ENCODE measurements at places on chromosomes 2 and 18.

- DNase-seq = peak; percentile 96
Measured at GRCh38 chr18:62450546-62451410, 72.0 kb upstream of the ZCCHC2 start.

GRCh38 chr2:48723129-48723528, 32.4 kb downstream of the LHCGR start:
- DNase-seq = no peak

- peak; percentile 52 for DNase-seq
Measured at GRCh38 chr18:24913507-24914170, 438.3 kb downstream of the ZNF521 start.

DNA sequence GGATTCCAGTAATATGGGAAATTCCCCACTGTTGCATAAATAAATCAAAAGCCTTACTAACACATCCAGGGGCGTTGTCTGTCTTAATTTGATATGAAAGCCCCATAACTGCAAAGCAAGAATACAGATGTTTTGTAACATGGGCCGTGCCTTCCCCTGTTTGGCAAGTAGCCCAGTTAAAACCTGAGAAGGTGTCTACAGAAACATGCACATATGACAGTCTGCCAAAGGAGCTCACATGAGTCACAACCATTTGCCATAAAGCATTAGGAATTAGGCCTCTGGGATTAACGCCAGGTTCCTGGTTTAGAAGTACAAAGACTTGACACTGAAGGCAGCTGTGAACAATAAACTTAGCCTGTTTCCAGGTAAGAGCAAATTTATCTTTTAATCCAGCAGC, 43.1 kb upstream of the LONRF2 start:
- peak; percentile 95 for DNase-seq

DNA sequence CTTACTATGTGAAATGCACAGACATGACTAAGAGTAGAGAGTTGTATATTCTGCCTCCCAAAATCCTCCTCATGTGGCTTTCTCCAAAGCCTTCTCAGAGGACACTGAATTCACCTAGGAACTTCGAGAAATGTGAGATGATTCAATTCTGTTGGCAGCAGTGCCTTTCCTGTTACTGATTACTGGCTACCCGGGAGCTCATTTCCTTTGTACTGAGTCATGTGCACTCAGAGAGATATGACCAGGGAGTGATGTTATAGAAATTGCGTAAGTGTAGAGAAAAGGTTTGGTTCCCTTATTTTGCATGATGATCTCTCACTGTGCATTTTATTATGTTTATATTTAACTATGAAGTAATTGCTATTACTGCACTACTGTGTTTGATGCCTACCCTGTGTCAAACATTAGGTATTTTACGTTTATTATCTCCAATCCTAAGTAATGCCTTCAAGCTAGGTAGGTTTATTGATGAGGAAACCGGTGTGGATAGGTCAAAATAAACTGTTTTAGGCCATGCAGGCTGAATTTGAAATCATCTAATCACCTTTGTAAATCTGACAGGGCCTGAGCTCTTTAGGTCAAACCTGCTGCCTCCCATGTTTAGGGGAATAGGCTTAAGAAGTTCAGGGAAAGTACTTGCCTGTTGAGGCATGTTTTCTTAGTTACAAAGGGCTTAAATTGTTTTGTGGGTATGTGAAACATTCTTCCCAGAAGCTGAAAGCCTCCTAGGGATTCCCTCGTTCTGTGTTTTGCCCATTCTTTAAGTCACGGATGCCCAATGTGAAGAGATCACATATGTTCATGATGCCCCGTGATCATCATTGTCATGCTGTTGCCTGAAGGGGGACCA, 86.8 kb downstream of the FMNL2 start:
- DNase-seq = peak; percentile 98

DNA sequence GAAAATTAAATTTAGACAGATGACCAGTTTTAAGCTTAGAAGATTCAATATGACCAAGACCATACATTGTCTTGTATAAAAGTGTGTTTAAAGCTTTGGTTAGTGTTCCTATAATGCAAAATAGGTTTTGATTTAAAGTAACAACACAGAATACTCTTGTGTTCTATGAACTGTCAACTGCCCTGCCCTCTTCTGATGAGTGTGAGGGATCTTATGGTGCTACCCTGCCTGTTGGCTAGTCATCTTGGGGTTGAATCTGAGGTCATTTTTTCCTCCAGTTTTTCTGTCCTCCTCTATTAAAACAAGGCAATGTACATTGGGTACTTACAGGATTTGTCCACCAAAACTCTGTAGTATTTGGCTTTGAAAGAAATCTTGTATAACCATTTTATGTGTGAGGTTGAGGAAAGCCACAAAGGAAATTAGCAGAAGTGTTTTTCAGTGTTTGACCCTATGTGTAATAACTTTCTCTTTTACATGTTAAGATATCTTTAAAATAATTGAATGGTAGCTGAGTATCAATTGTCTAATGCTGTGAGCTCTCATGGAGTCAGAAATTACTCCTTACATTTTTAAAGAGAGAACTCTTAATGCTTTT, 129.1 kb downstream of the SPTBN1 start:
- no peak for DNase-seq

DNA sequence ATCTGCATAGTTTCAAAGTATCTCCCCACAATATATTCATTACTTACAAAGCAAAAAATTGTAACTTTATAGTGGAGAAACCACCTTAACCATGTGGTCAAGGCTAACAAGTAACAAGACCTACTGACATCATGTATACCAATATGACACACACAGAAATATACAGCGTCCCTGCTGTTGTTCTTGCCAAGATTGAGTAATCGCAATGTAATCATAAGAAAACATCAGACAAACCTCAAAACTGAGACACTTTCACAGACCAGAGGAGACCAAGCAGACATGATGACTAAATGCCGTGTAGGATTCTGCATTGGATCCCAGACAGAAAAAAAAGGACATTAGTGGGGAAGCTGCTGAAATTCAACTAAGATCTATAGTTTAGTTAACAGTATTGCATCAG, 123.0 kb downstream of the ACAA2 start:
- DNase-seq = peak; percentile 91

DNA sequence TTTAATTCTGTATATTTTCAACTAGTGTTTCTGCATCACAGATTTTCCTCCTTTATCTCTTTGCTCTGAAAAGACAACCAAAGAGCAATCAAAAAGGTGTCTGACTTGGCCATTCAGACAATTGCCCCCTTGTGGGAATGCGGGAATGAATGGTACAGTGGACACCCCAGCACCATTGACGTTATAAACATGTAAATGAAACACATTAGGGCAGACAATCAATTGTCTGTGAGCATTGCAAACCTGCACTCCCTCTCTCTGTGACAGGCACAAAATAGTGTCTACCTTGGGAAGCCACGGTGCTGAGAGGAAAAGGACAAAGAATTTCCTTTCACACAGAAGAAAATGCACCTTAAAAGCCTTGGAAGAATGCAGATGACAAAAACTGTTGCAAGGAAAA, 8.0 kb downstream of the ZEB2 start:
- no peak for DNase-seq

DNA sequence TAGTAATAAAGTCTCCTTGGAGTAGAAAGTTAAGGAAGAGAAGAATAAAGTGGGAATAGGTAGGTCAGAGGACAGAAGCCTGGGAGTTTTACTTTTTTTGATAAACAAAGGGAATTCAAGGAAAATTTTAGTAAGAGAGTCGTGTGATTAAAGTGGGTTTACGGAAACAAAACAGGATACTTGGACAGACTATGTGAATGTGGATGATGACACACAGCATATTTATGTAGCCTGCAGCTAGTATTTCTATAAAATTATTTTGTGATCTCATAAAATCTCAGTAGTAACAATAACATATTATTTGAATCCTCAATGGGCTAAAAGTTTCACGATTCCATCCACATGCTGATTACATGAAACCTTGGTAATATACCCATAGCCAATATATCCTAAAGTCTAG, 450.7 kb upstream of the PIK3C3 start:
- no peak for DNase-seq

DNA sequence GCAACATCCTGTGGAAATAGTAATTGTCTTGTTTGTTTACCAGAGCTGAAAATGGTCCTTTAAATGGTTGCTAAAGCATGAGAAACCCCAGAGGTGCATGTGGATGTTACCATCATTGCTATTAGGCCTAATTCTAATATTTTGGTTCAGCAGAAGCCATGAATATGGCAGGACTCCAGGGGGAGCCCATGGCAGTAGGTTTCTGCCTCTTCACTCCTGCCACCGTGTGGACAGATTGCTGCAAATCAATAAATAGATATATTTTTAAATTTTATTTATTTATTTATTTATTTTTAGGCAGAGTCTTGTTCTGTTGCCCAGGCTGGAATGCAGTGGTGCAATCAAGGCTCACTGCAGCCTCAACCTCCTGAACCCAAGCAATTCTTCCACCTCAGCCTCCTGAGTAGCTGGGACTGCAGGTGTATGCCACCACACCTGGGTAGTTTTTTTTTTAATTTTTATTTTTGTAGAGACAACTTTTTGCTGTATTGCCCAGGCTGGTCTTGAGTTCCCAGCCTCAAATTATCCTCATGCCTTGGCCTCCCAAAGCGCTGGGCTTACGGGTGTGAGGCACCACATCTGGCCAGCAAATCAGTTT, 54.9 kb upstream of the CAPN13 start:
- peak; percentile 72 for DNase-seq

DNA sequence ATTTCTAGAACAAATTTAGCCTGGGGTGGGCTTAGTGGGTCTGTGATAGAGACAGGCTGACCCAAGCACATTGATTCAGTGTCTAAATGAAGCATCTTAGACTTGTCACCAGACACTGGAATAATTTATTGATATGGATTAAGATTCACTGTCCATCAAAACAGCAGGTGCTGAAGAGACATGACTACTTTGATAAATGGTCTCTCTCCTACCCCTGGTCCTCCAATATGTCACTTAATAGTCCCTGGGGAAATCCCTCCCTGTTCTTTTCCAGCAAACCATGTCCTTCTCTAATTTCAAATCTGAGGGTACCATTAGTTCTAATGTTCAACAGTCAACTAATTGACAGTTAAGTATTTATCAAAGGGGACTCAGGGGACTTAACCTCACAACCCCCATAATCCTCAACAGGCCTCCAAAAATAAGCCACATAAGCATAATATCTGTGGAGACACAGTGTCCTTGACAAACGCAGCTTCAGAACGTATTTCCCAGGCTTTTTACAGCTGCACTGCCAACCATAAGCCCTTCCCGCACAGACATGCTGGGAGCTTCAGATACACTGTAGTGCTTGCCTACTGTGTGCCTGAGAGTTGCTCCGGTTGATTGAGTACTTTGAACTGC, 391.0 kb downstream of the THSD7B start:
- DNase-seq = peak; percentile 46

DNA sequence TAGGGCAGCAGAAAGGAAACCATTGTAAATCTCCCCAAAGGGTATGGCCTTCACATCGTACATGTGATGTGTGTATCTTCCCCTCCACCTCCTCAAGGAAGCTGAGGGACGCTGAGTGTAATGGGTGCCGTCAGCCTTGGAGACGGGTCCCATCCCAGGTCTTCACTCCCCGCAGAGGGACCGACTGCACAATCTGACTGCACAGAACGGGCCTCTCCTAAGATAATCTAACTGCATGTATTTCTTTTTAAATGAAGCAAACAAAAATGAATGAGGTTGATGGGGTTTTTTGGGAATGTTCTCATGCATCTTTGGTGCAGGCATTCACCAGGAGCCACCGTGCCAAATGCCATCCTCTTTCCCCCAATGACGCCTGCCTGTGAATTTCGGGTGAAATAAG, 94.1 kb upstream of the PXDN start:
- no peak for DNase-seq

GRCh38 chr2:28586867-28587266, 91.0 kb downstream of the PLB1 start:
- DNase-seq = no peak

GRCh38 chr18:10840743-10841142, 308.6 kb downstream of the PIEZO2 start:
- DNase-seq = no peak

GRCh38 chr2:230696670-230697069, 16.0 kb upstream of the CAB39 start:
- DNase-seq = no peak

DNA sequence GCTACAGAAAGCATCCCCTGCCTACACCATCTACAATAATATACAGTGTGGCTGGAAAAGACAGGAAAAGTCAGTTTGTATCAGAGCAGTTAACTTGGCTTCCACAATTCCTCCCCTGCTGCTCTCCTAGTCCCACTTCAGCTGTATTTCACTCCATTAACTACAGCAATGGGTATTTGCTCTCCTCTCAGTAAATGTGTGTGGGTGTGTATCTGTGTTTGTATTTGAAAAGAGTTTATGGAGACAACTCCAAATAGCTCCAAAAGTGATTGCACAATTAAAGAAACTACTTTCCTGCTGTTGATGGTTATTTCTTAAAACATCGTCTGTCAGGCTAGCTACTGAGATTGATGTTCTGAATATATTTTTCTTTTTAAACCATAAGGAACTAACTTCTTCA, 333.7 kb upstream of the FIGN start:
- no peak for DNase-seq

DNA sequence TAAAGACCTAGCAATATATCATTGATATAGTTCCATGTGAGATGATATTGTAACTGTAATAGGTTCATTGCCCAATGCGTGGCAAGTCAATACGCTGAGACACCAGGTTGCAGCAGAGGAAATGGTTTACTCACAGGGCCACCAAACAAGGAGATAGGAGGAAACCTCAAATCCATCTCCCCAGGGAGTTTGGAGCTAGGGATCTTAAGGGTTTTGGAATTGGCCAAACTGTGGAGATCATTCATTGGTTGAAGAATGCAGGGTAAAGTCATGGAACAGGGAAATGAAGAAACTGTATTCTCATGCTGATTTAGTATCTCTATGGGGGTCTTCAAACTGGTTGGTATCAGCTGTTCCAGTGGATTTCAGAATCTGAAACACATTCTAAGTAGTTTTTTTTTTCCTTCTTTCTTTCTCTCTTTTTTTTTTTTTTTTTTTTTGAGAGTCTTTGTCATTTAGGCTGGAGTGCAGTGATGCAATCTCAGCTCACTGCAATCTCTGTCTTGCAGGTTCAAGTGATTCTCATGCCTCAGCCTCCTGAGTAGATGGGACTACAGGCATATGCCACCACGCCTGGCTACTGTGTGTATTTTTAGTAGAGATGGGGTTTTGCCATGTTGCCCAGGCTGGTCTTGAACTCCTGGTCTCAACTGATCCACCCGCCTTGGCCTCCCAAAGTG, 30.7 kb upstream of the PPM1B start:
- no peak for DNase-seq

GRCh38 chr2:59566739-59567138, 986.7 kb downstream of the BCL11A start:
- DNase-seq = no peak
